SW 1271 (cell line): ENCODE measurements at places on chromosomes 16 and 17.

- no peak for DNase-seq
These were observed 39.4 kb upstream of the ZC3H18 start for GRCh38 chr16:88530858-88531203.

DNA sequence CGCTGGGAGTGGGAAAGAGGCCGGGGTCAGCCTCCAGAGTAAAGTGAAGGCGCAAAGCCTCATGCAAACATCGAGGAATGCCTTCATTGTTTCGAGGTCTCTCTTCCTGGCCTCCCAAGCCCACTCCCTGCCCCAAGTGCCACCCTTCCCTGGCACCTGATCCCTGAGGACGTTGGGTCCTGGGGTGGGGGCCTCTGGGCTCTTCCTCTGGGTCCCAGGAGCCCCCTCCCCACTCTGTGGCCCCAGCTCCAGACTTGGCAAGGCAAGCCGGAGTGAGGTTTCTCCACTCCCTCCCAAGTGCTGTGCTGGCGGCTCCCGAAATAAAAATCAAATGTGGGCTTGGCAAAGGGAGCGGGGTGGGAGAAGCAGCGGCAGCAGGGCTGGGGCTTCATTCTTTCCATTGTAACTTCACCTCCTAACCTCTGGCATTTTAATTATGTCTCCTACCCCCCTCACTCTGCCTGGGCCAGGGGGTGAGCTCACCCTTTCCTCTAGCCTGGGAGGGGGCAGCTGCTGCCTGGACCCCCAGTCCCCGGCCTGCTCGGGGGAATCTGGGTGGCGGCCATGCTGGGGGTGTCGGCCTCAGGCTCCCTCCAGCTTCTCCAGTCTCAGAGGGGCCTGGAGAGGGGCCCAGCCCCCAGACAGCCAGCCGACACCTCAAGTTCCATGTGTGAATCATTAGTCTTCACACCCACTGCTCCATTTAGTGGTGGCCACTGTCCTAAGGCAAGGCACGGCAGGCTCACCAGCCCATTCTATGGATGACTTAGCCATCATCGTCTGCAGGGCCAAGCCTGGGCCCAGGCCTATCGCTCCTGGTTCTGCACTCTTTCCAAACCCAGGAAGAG, 14.6 kb upstream of the TMEM92 start:
- no peak for DNase-seq

GRCh38 chr17:4583206-4583605, 1.1 kb upstream of the SMTNL2 start:
- no peak for DNase-seq

GRCh38 chr16:883781-884180, 83.2 kb upstream of the GNG13 start:
- no peak for DNase-seq

- DNase-seq, result no peak
These were observed 1366.3 kb upstream of the GOT2 start for GRCh38 chr16:60100371-60100770.
